ENCODE measurements at places on chromosomes 4 and X. TPM values are rescaled to one million over a fixed set of nuclear protein-coding genes. Genes with fewer than 3 reads are reported as not detected.

DNA sequence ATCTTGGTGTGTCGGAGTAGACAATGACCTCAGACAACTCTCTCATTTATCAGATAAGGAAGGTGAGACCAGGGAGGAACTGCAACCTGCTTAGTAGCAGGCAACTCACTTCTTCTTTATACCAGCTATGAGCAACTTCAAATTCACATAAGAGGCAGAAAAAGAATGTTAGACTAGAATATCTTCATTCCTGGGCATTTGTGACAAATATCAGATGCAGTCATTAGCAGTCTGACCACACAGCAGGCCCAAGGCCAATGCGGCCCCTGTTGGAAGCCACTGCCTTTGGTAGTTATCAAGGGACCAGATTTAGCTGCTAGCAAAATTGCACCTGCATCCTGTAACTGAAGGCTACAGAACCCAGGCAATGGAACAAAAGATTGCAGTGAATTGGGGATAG, 219.2 kb upstream of the RASGEF1B start:
- DNase-seq = no peak

DNA sequence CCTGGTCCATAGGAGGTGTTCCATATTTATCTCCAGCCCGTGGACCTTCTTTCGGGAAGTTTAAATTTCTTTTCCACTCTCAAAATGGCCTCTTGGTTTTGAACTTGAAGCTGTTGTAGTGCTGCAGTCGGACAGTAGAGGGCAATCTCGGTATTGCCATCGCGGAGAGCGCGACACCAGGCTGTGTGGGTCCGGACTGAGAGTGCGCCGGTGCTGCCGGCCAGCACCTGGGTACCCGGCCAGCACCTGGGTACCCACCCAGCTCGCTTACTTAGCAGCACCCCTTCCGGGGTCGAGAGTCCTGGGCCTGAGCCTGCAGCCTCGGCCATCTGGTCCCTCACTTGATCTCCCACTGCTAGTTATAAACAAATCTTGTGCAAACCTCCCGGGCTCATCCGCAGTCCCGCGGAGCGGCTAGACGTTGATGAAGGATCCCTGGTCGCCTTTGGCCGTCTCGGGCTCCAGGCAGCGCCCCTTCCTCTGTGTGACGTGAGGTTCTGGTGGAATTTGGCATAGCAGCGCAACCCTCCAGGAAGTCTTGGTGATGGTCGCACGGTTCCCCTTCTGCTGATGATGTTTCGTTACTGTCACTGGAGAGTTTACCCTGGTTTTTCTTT, 18.0 kb downstream of the FAM9A start:
- no peak for DNase-seq

DNA sequence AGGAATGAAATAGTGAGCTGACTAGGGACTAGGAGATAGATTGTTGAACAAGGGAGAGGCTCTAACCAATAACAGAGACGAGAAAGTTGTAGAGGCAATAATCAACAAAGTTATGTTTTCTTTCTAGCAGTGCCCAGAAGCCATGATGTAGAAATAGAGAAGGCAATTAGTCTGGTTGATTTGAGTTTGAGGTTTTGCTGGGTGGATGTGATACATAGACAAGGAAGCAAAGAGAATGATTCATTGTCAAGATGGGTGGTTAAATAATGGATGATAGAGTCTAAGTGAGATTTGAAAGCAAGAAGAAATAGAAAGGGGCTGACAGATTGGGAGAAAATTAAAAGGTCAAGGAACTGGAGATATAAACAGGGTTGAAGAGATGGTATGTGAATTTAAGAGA, 11.2 kb downstream of the RBM41 start:
- DNase-seq = no peak

- DNase-seq = no peak
These were observed 41.6 kb upstream of the HMGB3 start for GRCh38 chrX:150941580-150941979.

- no peak for DNase-seq
These were observed 2.7 kb downstream of the CT47C1 start for GRCh38 chrX:119075270-119076025.

GRCh38 chr4:169823685-169824084, 65.9 kb upstream of the HPF1 start:
- DNase-seq = peak; percentile 64

DNA sequence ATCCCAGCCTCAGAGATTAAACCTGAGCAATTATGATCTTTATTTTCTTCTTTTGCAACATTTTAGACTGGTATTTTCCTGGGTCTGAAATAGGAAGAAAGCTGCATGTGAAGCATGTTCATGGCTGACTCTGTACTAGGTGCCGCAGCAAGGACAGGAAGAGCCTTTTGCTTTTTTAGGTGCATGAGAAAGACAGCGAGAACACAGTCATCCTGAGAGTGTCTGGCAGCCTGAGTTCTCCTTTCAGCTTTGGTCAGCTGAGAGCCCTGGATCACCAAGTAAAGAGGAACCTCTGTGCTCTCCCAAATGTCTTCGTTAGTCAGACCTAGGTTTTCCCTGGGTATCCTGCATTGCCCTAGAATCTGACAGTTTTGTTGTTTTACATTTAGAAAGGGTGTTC, 29.8 kb downstream of the FAM149A start:
- no peak for DNase-seq

DNA sequence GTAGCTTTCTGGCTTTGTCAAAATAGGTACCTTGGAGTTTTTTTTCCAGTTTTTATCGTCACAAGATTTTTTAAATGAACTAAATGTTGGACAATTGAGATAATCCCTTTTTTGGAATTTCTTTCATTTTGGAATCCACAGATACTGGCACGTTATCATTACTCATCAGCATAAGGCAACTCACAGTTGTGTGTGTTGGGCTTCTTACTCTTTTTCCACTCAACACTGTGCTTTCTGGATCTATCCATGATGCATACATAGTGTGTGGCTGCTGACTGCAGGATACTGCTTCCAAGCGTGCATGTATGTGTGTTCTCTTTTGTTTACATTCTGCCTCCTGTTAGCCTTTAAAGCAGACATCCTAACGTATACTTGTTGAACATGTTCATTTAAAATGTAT, 113.5 kb upstream of the FAM9A start:
- peak; percentile 19 for DNase-seq

DNA sequence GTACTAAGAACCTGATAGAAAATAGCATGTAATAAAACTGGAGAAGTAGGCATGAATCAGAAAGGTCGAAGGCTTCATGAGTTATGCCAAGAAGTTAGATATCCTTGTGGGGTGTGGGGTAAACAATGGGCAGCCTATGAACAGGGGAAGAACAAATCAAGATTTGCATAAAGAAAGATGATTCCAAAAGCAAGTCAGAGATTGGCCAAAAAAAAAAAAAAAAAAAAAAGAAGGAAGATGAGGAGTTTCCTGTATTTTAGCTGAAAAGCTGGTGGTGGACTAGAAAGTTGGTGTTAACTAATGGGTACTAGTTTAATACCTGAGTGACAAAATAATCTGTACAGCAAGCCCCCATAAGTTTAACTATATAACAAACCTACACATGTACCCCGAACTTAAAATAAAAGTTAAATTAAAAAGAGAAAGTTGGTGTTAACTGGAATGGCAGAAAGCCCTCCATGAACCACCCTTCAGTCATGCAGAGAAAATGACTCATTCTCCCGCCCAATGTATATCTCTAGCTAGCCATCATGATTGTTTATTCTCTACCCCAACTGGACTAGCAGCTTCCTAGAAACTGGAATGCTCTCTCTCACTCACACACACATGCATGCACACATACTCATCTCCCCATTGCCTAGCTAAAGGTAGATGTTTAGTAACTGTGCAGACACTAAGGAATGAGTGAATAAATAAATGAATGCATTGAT, 41.7 kb downstream of the ATP11C start:
- no peak for DNase-seq

DNA sequence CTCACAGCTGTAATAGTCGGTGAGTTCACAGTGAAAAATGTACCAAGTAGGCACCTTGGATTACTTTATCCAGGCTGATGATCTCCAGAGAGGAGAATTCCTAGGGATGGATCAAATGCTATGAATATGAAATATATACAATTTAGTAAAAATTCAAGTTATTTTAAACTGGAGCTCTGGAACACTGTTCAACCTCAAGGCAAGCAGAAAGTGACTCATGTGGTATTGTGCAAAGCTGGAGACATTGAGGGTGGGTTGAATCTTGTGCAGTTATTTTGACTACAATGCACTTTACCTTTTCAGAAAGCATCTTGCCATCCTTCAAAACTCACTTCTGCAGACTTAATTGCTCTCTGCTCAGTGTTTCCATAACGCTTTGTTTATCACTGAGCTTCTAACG, 43.4 kb downstream of the OSTC start:
- no peak for DNase-seq

- peak; percentile 68 for DNase-seq
These were observed at the start of gene KLHL13 for GRCh38 chrX:118116713-118117550. TSS of gene KLHL13 (minus strand) at chrX:118116810. CDS start at chrX:118028473, 88,337 bp downstream.

DNA sequence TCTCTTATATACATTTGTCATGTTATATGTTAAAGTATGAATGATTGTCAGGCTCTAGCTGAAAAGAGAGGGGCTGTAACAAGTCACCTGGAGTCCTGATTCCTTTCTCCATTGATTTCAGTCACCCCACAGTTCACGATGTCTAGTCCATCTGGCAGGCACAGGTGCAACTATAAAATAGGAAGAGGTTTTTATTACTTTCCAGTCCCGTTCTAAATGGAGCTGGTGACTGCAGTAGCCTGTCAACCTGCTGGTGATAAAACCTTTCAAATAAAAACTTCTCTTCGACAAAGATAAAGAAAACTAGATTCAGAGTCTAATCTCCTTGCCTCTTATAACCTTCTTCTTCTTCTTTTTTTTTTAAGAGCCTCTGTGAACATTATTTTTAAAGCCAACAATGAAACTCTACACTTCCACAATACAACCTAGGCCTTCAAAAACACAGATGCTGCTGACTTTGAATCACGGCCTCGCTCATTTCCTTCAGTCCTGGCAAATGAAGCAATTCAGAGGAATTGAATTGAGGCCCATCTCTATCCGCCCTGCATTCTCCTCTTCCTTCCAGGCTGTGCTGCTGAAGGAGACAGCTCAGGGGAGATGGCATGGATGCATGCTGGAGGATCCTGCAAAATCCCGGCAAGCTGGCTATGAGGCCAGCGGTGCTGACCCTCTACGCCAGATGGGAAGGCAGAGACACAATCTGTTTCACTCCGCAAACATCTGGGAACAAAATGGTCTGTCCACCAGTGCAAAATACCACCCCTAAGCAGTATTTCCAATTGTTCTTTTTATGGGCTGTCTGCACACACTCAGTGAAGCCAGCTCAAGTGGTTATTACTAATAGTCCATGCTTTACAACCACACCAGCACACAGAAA, 27.3 kb upstream of the CDKN2AIP start:
- DNase-seq = no peak

DNA sequence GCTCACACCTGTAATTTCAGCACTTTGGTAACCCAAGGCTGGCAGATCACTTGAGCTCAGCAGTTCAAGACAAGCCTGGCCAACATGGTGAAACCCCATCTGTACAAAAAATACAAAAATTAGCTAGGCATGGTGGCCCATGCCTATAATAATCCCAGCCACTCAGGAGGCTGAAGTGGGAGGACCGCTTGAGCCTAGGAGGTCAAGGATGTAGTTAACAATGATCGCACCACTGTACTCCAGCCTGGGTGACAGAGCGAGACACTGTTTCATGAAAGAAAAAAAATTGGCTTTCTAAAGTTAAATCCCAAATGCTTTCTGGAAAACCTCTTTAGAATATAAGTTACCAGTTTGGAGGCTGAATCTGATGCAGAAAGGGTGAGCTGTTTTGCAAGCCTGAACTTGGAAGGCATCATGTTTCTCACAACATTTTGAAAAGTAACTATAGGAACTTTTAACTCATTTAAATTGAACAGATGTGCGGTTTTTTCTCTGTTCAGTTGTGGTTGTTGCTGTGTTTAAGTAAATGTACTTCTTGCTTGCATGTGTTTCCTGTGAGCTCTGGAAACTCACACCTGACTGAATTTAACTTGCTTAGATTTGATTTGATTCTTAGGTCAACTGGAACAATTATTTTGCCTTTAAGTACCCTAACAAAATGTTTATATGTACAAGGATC, 39.8 kb upstream of the TMEM131L start:
- DNase-seq = peak; percentile 42

GRCh38 chrX:68508799-68509198, 9.9 kb downstream of the YIPF6 start:
- DNase-seq = no peak

Gene FABP2
- polyA plus RNA-seq = not detected

Gene TLR1
- polyA plus RNA-seq = 3.1 TPM

Gene ADH1C
- 7.0 TPM for polyA plus RNA-seq

Gene MGARP
- polyA plus RNA-seq = 0.70 TPM

Gene FHIP1A
- polyA plus RNA-seq = 15.5 TPM

Gene MAGEH1
- polyA plus RNA-seq = 35.8 TPM

Gene RHOXF2
- 0.06 TPM for polyA plus RNA-seq
